ENCODE measurements at places on chromosomes 4 and X.

GRCh38 chr4:90007494-90008167, 113.0 kb downstream of the MMRN1 start:
- DNase-seq: no peak

- DNase-seq: peak; percentile 60
Observed at GRCh38 chr4:165965503-165965902, 92.5 kb downstream of the TLL1 start.

- no peak for DNase-seq
Observed at GRCh38 chr4:189060104-189060503, 880.6 kb upstream of the FRG1 start.

DNA sequence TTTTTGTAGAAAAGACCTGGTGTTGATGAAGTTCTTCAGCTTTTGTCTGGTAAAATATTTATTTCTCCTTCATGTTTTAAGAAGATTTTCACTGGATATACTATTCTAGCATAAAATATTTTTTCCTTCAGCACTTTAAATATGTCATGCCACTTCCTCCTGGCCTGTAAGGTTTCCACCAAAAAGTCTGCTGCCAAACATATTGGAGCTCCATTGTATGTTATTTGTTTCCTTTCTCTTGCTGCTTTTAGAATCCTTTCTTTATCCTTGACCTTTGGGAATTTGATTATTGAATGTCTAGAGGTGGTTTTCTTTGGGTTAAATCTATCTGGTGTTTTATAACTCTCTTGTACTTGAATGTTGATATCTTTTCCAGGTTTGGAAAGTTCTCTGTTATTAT, 35.6 kb upstream of the NMU start:
- DNase-seq: no peak
